ENCODE measurements at places on chromosomes 7 and 10.

- H3K36me3 ChIP-seq: no peaks in the 10 kb centered on the region
- no peak overlapping the region for H3K27ac ChIP-seq
- no peak for DNase-seq
- no peak overlapping the region for H3K4me3 ChIP-seq
- H3K27me3 ChIP-seq: peaks cover 2% of the 10 kb centered on the region
These were observed 141.3 kb upstream of the TNRC18 start for GRCh38 chr7:5564894-5565293.

DNA sequence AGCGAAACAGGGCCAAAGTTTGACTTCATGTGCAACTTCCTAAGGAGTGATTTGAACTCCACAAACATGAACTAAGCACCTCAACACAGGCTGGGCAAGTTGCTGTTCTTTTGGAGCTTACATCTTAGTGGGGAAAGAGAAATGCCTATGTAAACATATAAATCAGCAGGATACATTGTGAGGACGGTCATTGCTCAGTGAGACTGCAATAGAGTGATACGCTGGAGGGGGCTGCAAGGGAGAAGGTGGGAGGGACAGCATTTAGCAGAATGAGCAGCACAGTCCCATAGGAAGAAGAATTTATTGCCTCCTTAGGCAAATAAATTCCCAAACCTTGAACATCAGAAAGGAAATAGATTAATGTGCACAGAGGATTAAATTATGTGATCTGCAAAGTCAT, 90.0 kb downstream of the EGFR start:
- no peak overlapping the region for H3K27ac ChIP-seq
- no peaks in the 10 kb centered on the region for H3K36me3 ChIP-seq
- no peaks in the 10 kb centered on the region for H3K4me1 ChIP-seq
- no peak for DNase-seq
- H3K4me3 ChIP-seq: no peak overlapping the region

- no peak overlapping the region for H3K27ac ChIP-seq
- no peak overlapping the region for H3K4me3 ChIP-seq
- DNase-seq: no peak
- H3K36me3 ChIP-seq: no peaks in the 10 kb centered on the region
- no peaks in the 10 kb centered on the region for H3K27me3 ChIP-seq
These were observed 470.1 kb upstream of the NRP1 start for GRCh38 chr10:33804584-33804983.

GRCh38 chr10:77461636-77462296, 175.8 kb downstream of the KCNMA1 start:
- no peak overlapping the region for H3K27ac ChIP-seq
- no peaks in the 10 kb centered on the region for H3K36me3 ChIP-seq
- no peaks in the 10 kb centered on the region for H3K4me1 ChIP-seq
- H3K4me3 ChIP-seq: no peak overlapping the region
